ENCODE measurements at places on chromosomes 5 and 9.

- DNase-seq: no peak
These were observed 140.5 kb upstream of the ANKH start for GRCh38 chr5:15012061-15012460.

DNA sequence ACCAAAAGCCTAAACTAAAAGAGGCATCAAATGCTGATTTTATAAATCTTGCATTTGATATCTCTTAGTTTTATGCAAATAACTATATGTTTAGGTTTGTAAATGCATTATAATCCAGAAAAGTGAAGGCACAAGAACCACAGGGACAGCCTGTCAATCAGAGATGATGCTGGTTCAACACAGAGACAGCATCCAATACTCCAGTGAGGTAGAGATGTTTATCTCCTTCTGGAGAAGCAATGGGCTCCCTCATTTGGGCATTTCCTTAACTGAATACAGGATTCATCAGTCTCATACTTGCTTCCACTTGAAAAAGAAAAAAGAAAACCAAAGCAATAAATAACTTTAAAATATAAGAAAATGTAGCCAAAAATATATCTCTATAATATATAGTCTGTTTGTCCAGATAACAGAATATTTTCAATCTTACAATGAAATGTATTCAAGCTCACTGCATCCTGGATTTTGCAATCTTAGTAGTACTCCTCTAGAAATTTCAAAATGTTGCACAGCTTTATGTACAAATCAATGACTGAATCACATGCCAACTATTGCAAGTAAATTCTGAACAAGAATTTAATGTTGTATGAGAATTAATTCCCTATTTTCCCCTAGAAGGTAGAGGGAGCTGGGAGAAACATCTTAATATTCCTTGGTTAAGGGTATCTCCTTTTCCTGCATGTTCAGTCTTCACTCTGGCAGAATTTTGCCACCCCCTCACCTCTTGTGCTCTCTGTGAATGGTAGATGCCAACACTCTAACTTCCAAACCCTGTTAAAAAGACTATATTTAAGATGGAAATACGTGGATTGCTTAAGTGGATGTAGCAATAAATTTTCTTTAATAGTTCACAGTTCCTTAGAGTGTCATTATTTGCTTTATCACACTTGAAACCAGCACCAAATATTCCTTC, 191.1 kb upstream of the GAS1 start:
- DNase-seq: no peak

- no peak for DNase-seq
These were observed 4.7 kb upstream of the CPEB4 start for GRCh38 chr5:173883347-173883924.

DNA sequence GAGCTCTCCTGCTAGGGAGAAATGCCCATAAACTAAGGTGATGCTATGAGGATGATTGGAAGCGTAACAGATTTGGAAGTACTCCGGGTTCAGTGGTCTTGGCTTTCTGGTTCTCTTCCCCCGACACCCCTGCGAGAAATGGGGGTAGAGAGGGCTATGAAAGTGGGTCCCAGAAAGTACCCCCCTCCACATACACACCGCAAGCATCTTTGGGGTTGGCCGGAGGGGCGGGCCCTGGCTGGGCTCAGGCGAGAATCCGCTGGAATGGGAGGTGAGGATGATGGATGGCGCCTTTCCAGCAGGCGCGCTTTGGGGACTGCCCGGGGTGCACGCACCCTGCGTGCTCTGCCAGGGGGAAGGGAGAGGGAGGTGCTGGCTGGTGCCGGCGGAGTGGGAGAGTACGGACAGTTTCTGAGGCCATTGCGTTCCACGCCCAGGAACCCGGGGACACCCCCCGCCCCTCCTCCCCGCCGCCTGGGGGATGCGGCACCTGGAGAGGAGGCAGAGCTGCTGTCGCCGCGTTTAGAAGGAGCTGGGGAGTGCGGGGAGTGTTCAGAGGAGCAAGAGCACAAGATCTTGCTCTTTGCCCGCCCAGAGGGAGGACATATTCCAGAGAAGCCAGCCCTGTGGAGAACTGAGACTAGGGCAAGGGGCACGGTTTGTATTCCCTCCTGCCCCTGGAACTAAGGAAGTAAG, 1.9 kb downstream of the PCSK5 start:
- DNase-seq: no peak

- no peak for DNase-seq
These were observed 111.6 kb upstream of the SHB start for GRCh38 chr9:38180656-38181055.
